GM04504 (cell line): ENCODE measurements at places on chromosomes 4 and X.

GRCh38 chrX:115363897-115364296 lies 74.4 kb downstream of the LUZP4 start:
- no peak for DNase-seq

GRCh38 chr4:127656047-127656680 lies 23.4 kb downstream of the INTU start:
- DNase-seq, result no peak

GRCh38 chr4:110970642-110971041 lies 347.8 kb upstream of the PITX2 start:
- peak; percentile 10 for DNase-seq

DNA sequence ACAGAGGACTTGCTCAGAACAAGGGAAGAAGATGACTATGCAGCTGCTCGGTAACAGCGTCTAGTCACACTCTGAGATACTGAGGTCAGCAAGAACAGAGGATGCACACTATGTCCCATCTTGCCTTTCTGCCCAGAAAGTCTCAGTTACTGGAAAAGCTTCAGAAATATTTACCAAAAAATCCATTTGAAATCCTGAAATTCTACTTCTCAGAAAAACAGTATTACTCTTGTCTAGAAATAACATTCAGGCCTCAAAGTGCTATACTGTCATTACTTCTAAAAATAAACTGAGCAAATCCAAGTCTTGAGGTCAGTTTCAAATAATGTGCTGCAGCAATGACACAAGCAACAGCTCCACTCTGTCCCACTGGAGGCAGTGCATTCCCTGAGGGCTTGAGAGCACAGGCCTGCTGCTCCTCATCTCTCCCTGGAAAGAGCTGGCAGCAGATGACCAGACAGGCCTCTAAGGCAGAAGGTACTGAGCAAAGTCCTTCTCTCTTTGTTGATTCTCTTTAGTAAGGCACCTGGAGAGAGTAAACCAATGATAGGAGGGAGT lies 76.9 kb downstream of the CAMK2D start:
- DNase-seq, result peak; percentile 44

- DNase-seq, result no peak
These were observed 79.4 kb upstream of the HELT start for GRCh38 chr4:184938871-184939270.

DNA sequence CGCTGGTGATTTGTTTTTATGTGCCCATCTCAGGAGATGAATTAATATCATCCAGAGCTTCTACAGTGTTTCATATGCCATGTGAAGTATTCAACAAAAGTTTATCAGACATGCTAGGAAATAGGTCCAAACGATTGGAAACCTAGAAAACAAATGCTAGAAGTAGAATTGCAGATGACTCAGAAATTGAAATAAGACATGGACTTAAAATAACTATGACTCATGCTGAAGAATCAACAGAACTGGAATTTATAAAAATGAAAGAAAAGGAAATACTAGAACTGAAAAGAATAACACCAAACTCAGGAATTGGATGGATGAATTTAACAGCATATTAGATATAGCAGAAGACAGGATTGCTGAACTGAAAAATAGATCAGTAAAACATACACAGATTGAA lies 172.7 kb upstream of the GIMD1 start:
- DNase-seq, result peak; percentile 13

GRCh38 chrX:137566746-137567679 lies 1.1 kb downstream of the ZIC3 start:
- DNase-seq, result no peak

DNA sequence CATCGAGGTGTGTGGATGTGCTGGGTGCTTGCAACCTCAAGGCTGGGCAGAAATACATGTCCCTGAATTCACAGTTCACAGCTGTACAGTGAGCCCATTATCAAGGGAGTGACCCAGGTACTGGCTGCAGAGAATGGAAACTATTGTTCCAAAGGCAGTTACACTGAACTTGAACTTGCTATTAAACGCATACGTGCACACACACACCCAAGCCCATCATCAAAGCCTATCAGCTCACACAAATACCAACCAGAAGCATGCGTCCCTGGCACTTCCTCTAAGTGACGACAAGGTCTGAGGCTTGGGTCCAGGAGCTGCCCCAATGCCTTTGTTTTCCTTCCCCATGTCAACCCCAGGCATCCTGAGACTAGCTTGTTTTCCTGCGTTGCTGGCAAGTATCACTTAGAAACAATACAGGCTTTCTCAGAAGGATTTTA lies 88.6 kb downstream of the IRF2 start:
- no peak for DNase-seq

GRCh38 chr4:177128306-177128705 lies 181.4 kb upstream of the NEIL3 start:
- no peak for DNase-seq

DNA sequence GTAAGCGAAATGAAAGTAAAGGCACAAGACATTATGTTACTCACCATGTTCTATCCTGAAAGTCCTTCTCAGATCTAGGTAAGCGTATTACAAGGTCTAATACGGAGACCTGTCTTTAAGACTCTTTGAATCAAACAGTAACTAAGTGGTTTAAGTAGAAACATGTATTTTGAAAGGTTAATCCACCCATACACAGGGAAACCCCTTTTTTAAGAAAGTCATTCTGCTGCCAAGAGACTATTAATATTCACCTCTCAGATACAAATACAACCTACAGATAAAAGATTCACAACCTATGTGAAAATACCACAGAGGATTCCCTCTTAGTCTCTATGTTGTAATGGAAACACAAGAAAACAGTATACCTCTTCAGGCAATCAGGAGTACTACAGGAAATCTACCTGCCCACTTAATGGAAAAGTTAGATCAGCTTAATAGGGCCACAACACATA lies 63.2 kb upstream of the TNIP3 start:
- DNase-seq, result no peak

GRCh38 chr4:94451695-94452475 lies at the start of gene PDLIM5:
TSS of gene PDLIM5 (plus strand) at chr4:94451942. CDS start at chr4:94455289, 3,347 bp downstream.
- DNase-seq, result peak; percentile 79
